ENCODE measurements at places on chromosomes 6 and 20.
A peak's percentile ranks its signal among the peaks of the same experiment; 100 is the strongest.

DNA sequence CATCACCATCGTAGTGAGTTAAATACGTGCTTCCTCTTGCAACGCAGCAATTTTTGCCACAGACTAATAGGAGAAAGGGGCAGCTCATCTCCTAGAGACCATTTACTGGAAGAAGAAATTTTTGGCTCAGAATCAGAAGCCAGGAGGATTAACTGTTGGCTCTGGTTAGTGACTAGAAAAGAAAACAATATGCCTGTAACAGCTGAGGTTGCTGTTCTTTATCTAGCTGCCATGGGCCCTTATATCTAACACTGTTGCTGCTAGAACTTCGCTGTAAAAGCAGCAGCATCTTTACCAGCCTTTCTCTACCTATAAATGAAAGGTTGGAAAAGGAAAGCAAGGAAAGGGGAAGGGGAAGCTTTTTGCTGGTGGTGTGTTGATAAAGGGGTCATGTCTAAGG lies 65.9 kb downstream of the FAM135A start:
- DNase-seq: no peak

DNA sequence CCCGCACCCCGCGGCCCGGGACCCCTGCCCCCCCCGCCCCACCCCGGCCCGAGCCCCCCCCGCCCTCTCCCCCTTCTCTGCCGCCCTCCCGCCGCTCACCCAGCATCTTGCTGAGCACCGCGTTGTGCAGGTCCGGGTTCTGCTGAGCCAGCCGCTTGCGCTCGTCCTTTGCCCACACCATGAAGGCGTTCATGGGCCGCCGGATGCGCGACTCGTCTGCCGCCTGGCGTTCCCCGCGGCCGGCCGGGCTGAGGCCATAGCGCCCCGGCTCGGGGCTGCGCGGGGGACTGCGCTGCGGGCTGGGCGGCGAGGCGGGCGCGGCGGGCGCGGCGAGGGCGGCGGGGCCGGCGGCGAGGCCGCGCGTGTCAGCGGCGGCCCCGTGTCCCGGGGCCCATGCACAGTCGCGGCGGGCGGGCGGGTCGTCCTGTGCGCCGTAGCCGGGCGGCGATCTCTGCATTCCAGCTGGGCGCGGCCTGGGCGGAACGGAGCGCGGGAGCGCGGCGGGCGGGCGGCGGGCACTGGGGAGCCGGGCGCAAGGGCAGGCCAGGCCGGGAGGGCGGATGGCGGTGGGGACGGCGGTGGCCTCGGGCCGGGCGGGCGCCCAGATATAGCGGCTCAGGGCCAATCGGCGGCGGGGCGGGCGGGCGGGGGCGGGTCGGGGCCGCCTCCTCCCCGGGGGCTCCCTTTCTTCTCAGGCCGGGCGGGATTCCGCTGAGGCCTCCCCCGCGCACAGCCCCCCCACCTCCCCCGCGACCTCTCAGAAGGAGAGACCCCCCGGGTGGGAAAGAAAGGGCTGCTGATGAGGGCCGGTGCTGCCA lies at the start of gene SOX18:
Gene SOX18, minus strand, starts transcription at position 580 of the 818 bp plus-strand sequence. Its CDS starts 123 bp downstream, at position 457.
- DNase-seq: peak; percentile 55

DNA sequence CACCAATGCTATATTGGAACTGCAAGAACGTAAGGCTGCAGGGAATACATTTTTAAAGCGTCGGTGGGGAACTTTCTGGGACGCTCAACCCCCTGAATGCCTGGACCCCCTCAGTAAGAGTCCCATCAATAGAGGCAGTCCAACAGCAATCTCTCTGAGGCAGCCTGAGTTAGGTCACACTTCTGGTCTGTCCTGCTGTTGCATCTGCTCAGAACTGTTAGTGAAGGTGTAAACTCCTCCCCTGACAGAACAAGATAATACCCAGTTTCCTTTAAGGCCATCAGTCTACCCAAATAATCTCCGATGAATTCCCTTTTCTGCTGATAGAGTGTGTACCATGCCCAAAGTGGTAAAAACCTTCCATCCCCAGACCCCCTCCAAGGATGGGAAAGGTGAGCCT lies 1.1 kb upstream of the RNGTT start:
- no peak for DNase-seq

- DNase-seq: no peak
These were observed 10.6 kb downstream of the BRPF3 start for GRCh38 chr6:36207155-36207554.

GRCh38 chr20:1381753-1382591 lies 10.9 kb downstream of the FKBP1A start:
- no peak for DNase-seq

- DNase-seq: no peak
These were observed 1.4 kb upstream of the HSP90AB1 start for GRCh38 chr6:44245391-44245911.

DNA sequence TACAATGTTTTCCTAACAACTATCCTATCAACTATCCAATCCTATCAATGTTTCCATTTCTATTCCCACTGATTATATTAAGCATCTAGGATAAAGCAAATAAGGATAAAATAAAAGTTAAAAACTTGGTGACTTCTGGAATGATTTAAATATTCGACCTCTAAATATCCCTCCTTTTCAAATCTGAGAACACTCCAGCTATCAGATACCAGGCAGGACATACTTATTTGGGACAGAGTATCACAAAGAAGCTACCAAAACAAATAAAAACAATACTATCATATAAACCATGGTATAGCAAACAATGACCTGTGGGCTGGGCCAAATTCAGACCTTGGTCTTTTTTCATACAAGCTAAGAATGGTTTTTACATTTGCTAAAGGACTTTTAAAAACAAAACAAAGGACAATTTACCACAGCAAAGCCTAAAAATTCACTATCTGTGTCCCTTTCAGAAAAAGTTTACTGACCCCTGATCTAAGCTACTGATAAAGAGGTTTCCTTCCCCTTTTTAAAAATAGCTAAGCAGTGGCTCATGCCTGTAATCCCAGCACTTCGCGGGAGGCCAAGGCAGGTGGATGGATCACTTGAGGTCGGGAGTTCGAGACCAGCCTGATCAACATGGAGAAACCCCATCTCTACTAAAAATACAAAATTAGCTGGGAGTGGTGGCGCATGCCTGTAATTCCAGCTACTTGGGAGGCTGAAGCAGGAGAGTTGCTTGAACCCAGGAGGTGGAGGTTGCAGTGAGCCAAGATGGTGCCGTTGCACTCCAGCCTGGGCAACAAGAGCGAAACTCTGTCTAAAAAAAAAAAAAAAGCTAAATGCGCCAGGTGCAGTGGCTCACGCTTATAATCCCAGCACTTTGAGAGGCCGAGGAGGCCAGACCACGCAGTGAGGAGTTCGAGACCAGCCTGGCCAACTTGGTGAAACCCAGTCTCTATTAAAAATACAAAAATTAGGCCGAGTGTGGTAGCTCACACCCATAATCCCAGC lies 6.0 kb downstream of the NUP153 start:
- no peak for DNase-seq

DNA sequence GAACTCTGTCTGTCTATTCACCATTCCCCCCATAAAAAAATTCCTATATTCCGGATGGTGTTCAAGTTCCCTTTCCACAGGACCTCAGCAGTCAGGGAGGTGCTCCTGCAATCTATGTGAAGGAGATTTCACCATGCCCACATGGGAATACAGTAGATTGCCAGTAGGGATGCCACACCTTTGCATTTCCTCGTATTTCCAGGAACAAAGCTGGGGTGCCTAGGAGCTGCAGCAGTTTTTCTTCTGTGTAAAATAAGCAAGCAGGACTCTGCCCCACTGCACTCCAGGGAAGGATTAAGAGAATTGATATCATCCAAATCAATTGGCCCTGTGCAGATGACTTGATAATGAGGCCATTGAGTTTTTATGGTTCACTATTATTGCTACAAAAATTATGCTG lies 7.4 kb upstream of the KIF16B start:
- no peak for DNase-seq

GRCh38 chr6:139545206-139546105 lies 171.0 kb upstream of the CITED2 start:
- DNase-seq: no peak

DNA sequence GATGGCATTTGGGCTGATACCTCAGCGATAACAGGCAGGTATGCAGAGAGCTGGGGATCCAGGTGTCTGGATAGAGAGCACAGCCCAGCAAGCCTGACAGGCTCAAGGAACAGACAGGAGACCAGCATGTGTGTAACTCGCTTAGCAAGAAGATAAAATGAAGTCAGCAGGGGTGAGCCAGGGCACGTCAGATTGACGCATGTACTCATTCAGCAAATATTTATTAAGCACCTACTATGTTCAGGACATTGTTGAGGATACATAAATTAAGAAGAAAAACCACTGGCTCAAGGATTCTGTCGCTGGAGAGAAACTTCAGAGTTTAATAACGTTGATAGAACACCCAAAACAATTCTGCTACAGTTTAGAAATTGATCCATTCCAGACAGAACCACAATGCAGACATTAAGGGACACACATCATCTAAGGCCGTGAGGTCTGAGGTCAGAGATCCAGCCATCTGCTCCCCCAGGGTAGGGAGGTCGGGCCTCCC lies 1.0 kb upstream of the DUSP22 start:
- no peak for DNase-seq

GRCh38 chr6:159099276-159099675 lies 54.5 kb upstream of the TAGAP start:
- no peak for DNase-seq

DNA sequence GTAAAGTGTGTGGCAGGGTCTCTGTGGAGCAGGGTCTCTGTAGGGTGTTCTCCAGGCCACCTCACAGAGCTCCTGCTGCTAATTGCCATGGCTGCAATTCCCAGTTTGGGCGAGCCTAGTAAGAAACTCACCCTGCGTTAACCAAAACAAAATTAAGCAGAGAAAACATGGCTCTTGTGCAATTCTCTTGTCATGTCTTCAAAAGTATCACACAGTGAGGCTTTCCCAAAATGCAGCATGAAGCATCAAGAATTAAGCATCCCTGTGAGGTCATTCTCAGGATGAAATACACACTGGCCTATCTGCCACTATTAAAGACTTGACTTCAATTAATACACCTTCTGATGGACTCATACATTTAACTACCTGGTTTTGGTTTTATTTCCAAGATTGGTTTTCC lies 72.8 kb downstream of the KIF13A start:
- DNase-seq: no peak

- no peak for DNase-seq
These were observed 37.6 kb downstream of the RSPH3 start for GRCh38 chr6:158962371-158962770.

- no peak for DNase-seq
These were observed 315.1 kb downstream of the TFAP2C start for GRCh38 chr20:56943946-56944945.

DNA sequence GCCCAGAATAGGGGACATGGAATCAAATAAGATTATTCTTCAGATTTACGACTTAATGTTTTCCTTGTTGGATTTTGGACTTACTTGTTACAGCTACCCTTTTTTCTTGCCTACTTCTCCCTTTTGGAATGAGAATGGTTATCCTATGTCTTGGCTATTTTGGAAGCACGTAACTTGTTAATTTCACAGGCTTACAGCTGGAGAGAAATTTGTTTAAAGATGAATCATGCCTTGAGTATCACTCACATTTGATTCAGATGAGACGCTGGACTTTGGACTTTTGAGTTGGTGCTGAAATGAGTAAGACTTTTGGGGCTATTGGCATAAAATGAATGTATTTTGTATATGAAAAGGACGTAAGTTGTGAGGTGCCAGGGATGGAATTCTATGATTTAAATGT lies 83.3 kb downstream of the SMPDL3A start:
- DNase-seq: no peak

GRCh38 chr6:38988736-38989449 lies 59.7 kb upstream of the GLP1R start:
- no peak for DNase-seq

DNA sequence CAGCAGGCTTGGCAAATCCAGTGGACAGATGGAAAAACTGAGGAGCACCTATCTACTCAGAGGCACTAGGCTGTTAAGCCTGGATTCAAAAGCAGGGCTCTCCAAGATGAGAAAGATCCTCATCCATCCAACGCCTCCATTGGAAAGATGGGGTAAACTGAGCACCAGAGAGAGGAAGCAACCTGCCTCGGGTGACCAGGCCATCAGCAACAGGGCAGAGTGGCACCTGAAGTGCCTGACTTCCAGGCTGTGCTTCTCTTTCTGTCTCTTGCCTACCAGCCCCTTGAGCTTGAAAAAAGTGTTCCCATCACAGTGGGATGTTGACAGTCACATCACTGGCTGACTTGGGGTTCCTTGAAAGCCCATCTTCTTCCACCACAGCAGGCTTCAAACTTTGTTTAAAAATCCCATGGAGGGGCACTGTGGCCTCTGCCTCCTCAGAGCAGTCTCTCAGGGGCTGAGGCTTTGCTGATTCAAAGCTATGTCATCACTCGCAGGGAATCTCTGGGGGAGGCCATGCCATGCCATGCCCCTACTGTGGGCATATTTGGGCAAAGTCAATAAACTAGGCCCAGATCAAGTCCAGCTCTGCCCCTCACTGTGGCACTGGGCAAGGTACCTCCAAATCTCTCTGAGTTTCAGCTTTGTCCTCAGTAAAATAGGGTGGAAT lies 44.8 kb upstream of the TGM2 start:
- DNase-seq: no peak

DNA sequence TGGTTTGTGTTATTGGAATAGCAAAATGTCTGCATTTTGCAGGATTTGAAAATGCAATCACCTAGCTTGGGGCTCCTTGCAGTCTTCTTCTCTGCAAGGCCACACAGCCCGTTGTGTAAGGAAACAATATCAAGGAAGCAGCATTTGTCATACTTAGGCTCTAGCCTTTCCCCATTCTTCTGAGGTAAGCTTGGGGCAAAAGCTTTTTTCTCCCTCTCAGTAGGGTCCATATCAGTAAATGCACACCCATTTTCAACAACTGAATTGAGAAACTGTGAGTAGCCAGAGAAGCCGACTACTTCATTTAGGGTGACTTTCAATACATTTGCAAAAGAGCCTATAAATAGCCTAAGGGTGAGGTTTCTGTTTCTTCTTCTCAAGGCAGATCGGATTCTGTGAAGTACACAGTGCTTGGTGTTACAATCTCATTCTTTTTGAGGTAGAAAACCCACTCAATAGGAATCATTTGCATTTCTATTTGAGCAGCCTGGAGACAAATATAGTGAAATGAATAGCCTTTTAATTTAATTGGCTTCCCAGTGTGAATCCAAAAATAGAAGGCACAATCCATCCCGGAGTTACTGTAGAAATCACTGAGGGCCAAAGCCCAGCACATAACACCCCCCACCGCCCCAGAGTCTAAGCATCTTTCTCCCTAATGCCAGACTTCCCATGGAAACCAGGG lies 61.8 kb downstream of the BTBD3 start:
- DNase-seq: no peak

DNA sequence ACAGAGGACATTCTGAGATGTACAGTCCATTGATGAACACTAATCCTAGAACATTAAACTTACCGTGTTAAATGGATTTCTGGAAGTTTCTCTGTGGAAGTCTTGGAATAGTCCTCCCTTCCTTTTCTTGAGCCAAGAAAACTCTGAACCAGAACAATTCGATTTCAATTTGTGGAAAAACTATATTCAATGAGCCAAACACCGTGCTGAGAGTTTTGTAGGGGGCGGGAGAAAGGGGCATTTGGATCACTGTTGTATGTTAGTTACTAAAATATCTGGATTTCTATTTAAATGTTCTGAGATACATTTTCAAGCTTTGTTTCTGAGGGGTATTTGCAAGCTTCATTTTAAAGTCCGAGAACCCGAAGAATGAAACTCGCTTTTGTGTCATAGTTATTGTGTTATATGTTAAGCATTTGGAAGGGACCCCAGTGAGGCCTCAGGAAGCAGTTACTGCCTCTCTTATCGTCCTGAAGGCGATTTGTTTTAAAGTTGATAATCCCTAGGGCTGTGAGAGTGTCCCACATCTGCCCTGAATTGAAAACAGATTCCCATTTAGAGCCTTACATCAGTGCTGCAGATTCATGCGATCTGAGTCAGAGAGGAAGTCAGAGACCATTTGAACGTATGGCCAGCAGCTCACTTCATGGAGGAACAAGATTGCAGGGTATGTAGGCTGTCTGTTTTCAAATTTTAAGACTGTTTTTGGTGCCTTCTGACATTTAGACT lies 70.8 kb upstream of the SASH1 start:
- DNase-seq: no peak
